Suprapubic skin (tissue), 4 donors: ENCODE measurements at places on chromosomes 11 and 22. TPM values are rescaled to one million over a fixed set of nuclear protein-coding genes. Genes with fewer than 3 reads are reported as not detected.

GRCh38 chr11:18669711-18670110 lies 28.9 kb upstream of the TMEM86A start:
- no peak overlapping the region for H3K4me3 ChIP-seq
- DNase-seq, result no peak
- no peak overlapping the region for H3K27ac ChIP-seq
- peaks cover 4% of the 10 kb centered on the region for H3K4me1 ChIP-seq
- H3K36me3 ChIP-seq, result no peaks in the 10 kb centered on the region
- no peaks in the 10 kb centered on the region for H3K27me3 ChIP-seq

GRCh38 chr11:30333405-30333804 lies 10.5 kb downstream of the ARL14EP start:
- H3K4me3 ChIP-seq, result no peak overlapping the region
- H3K36me3 ChIP-seq, result peaks cover 59% of the 10 kb centered on the region
- no peaks in the 10 kb centered on the region for H3K27me3 ChIP-seq
- DNase-seq, result no peak

DNA sequence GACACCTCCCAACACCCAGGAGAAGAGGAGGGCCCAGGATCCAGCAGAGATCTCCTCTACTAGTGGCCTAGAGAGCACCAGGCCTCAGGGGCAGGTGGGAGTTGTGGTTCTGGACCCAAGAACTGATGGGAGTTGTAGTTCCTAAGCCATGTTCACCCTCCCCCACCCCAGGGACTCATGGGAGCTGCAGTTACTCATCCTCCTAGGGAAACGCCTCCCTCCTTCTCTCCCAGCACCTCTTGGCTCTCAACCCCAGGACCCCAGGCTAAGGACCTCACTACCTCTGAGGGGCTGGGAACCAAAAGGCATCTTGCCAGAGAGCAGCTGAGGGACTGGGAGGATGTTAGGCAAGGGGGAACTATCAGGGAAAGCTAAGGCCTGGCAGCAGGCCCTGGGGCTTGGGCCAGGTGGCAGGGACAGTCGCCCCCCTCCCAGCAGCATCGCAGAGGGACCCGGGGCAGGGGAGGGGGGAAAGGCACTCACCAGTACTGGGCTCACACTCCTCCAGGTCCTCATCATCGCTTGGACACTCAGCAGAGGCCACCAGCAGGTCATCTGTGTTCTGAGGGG lies 28.9 kb downstream of the SLC22A12 start:
- H3K4me1 ChIP-seq, result peaks cover 8% of the 10 kb centered on the region
- H3K36me3 ChIP-seq, result no peaks in the 10 kb centered on the region
- no peak overlapping the region for H3K27ac ChIP-seq
- H3K4me3 ChIP-seq, result no peak overlapping the region
- no peaks in the 10 kb centered on the region for H3K27me3 ChIP-seq

DNA sequence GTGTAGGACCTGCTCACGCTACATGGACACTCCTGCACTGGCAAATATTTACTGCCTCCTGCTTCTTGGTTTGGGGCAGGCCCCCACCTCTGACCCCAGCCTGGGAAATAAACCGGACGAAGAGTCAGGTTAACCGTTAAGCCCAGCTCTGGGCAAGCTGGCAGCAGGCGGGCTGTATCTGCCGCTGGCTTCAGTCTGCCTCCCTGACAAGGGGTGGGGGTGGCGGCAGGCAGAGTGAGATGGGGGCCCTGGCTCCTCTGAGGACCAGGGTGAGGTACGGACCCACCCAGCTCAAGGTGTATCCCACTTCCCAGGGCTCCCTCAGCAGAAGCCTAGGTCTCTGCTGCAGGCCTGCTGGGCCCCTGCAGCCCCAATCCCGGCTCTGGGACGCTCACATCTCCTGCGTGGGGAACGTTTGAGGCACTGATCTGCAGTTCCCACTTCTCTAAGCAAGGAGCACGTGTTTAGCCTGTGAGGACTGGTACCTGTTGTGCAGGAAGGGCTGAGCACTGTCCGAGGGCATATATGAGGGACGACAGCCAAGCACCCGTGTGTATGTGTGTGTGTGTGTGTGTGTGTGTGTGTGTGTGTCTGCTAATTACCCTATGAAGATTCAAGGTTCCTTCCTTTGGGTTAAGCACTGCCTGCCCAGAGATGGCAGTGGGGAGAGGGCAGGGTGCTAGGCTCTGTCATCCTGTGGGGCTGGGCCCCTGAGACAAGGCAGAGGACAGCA lies 1.1 kb upstream of the LRRC75B start:
- peak; percentile 61 for DNase-seq
- peaks cover 33% of the 10 kb centered on the region for H3K4me1 ChIP-seq
- peaks cover 7% of the 10 kb centered on the region for H3K36me3 ChIP-seq
- H3K27me3 ChIP-seq, result no peaks in the 10 kb centered on the region
- H3K27ac ChIP-seq, result peak overlapping the region; percentile 86

GRCh38 chr11:2264366-2265053 lies 5.9 kb downstream of the ASCL2 start:
- no peak overlapping the region for H3K27ac ChIP-seq
- H3K4me1 ChIP-seq, result peaks cover 39% of the 10 kb centered on the region
- H3K36me3 ChIP-seq, result no peaks in the 10 kb centered on the region
- peaks cover 27% of the 10 kb centered on the region for H3K27me3 ChIP-seq

Gene IFTAP
- 17.8 TPM for total RNA-seq

Gene CCDC188
- total RNA-seq, result 0.34 TPM

Gene LRRC74B
- not detected for total RNA-seq
